Naive thymus-derived CD8-positive, alpha-beta T cell (primary cell): ENCODE measurements at places on chromosomes 1 and 21. TPM values are rescaled to one million over a fixed set of nuclear protein-coding genes. Genes with fewer than 3 reads are reported as not detected.

DNA sequence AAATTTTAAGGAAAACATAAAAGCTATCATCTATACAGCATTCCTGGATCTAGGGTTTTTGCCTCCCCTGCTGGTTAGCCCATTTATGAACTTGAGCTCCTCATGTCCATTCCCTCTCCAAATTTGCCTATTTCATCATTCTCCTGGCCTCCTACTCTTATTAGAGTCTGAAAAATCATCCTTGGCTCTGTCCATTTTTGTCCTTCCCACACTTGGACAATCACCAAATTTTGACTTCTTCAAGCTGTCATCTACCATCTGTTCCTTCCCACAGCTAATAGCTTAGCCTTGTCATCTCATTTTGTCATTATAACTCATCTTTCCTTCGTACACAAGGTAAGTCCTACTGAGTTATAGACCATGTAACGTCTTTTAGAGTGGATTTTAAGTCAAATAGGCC is 2.2 kb upstream of the HENMT1 start:
- DNase-seq = no peak

DNA sequence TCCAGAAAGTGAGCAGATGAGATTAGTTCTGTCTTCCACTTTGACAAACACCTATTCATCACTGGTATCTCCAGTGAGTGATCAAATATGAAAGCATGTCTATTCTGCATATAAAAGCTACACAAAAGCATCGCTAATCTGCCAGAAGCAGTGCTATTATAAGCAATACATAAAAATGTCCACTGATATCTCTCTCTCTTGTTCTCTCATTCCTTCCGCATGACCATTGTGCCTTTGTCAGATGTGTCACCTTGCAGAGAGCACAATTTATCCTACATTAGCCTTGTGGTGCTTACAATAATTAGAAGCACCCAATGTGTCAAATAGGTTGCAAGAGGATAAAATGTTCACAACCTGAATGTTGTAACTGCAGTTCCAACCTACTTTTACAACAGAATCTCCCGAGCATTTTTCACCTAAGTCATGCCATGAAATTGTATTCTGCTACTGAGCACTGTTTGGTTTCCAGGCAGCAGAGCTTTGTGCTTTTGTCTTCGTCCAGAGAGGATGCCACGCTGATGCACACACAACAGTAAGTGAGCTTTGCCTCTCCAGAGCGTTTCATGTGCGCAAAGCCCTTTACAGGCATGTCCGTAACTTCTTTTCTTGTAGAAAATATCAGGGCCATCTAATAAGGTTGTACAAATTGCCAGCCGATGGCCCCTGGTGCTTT is 198.7 kb upstream of the PLD5 start:
- no peak for DNase-seq

- DNase-seq = no peak
These were observed 8.7 kb downstream of the ZNF687 start for GRCh38 chr1:151290709-151291303.

DNA sequence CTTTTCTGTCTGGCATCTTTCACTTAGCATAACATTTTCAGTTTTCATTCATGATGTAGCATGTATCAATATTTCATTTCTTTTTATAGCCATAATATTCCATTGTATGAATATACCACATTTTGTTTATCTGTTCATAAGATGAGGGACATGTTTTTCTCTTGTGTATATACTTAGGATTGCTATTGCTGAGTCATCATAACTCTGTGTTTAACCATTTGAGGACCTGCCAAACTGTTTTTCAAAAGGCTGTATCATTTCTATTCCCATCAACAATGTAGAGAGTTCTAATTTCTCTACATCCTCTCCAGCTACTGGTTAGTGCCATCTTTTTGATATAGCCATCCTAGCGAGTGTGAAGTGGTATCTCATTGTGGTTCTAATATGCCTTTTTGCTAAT is 26.2 kb downstream of the MPZL1 start:
- DNase-seq = no peak

The CFAP74 gene
- not detected for total RNA-seq

The IQGAP3 gene
- total RNA-seq = not detected
